ENCODE measurements at places on chromosomes 7 and 10.

GRCh38 chr10:107485019-107485418 is 320.5 kb upstream of the SORCS1 start:
- DNase-seq, result no peak

DNA sequence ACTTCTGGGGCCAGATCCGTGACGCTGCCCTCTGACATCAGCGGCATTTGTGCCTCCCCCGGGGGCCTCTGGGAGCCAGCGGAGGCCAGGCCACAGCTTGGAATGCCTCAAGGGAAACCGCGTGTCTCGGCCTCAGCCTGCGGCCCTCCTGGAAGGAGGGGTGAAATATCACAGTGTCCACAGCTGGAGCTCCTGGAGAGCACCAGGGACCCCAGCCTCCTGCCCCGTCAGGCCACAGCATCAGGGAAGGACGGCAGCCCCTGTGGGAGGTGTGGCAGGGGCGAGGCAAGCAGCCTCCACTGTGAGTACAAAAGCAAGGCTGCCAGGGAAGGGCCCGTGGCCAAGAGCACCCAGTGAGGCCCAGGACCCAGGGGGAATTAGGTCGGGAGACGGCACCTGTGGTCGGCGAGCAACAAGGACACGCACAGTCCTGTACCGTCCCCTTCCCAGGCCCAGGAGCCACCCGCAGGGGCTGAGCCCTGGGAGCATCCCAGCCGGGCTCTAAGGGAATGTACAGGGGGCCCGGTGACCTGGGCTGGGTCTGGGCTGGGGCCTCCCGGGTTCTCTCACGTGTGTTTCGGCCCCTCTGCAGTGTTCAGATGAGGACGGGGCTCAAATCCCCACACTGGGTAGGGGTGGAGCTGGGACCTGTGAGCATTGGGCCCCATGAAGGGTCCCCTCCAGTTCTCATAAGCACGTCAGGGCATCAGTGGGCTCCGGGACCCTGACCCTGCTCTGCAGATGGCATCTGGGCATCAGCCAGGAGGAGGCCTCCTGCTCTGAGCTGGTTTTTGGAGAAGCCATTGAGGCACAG is 18.7 kb upstream of the KNDC1 start:
- no peak for DNase-seq

DNA sequence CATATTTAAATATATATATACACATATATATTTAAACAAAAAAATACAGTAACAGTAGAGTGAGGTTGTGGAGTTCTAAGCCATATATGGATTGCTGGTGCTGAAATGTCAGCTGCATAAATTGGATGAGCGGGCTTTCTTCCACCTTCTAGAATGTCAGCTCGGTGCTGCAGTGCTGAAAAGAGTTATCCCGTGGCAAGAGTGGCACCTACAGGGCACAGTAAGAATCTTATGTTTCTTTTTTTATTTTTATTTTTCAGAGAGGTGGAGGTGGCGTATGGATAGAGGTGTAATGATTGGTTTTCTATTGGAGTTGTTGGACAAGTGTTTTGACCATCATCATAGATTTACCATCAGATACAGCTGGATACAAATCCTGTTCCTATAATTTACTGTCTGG is 86.2 kb upstream of the DYNC1I1 start:
- DNase-seq, result no peak

- no peak for DNase-seq
Observed at GRCh38 chr7:132187869-132188789, 388.1 kb downstream of the PLXNA4 start.

GRCh38 chr7:142537760-142538159 is 211.5 kb upstream of the PRSS1 start:
- no peak for DNase-seq

DNA sequence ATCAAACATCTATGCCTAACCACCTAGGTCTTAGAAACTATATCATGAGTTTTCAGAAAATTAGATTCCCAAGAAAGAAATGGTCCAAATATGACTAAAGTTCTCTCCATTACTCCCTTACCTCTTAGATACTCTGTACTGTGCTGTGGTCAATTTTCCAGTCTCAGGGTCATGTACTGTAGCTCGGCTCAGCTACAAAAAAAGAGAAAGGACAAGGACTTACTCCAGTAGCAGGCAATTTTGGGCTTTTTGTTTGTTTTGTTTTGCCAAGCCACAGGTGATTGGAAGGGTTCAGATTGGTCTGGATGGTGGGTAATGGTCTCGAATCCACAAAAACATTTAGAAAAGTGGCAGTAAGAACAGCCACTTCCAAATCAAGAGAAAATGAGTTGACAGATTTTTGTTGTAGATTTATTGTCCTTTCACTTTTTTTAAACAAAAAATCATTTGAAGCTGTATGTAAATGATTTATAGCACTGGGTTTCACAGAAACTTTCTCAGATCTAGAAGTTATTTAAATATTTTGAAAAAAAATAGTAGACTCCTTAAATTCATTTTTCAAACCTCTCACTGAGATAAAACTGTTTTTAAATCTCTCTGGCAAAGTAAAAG is 52.8 kb downstream of the P4HA1 start:
- DNase-seq, result no peak

DNA sequence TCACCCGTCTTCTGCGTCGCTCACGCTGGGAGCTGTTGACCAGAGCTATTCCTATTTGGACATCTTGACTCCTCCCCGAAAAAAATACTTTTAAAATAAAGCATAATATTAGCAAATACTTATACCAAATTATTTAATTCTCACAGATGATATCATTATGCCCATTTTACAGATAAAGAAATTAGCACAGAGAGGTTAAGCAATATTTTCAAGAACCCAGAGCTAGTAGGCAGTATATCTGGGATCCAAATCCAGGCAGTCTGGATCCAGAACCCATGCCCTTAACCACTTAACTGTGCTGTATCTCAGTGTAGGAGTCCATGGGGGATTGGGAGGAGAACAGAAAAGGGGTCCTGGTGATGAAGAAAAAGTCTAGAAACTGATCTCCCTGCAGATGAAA is 6.1 kb downstream of the IQUB start:
- no peak for DNase-seq

- DNase-seq, result no peak
Observed at GRCh38 chr10:17607603-17608332, 9.4 kb downstream of the HACD1 start.

DNA sequence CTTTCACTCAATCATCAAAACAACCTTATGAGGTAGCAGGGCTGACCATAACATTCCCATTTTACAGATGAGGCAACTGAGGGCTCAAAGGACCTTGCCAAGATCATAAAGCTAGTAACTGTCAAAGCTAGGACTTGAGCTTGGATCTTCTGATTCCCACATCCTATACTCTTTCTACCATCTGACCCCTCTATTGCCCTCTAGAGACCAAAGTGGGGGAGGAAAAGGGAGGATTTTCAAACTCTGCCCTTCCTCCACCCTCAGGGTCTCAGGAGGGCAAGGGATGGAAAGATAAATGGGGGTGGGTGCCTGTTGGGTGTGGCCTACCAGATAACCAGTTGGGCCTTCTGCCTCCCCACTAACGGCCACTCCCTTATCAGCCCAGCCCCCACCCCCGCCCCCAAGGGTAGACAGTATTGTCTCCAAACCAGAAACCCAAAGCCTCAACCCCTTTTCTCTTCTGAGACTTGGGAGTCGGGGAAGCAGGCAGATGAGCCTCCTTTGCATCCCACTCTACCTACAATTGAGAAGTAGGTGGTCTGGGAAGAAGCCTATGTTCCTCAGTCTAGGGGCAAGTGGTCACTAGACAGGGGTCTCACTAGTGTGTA is 7.9 kb downstream of the LDB1 start:
- DNase-seq, result no peak

DNA sequence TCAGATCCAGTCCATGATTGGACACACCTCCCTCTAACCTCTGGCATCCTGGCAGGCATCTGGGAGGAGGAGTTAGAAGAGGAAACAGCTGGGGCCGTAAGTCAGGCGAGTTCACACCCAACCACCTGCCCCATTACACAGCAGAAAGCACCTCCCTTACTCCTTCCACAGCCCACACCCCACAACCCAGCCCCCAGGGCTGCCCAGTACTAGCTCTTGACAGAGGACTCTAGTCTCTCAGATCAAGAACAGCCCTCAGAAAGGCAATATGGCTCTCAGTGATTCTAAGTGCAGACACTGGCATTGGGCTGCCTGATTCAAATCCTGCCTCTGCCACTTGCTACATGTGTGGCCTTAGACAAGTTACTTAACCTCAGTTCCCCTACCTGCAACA is 34.1 kb downstream of the KCNMA1 start:
- DNase-seq, result no peak

DNA sequence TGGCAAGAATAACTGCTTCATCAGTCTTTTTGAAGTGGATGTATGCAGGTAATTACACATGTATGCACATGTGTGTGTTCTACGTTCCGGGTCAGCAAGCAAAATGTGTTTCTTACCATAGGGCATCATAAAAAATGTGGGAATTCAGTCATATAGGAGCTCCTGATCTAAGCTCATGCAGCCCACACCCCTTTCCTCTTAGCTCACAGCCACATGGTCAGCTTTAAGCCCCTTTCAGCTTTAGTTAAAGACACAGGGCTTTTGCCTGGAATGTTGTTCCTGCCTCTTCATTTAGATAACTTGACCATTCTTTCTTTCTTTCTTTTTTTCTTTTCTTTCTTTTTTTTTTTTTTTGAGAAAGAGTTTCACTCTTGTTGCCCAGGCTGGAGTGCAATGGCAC is 258.1 kb downstream of the RPS24 start:
- no peak for DNase-seq

DNA sequence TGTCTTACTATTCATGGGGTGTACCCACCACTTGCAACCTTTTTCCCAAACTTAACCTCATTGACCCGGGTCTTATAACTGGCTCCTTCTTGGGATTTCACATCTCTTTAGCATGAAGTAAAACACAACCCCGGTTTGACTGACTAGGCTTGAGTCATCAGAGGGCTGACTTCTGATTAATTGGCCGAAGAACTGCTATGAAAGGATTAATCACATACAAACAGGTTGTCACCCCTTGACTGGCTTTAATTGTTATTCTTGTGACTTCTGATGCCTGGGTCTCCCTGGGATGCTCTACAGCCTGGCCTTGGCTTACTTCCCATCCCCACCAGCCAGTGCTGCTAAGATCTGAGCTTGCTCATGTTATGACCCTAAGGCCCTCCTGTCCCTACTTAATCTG is 8.8 kb upstream of the CRPPA start:
- DNase-seq, result no peak

- no peak for DNase-seq
Observed at GRCh38 chr7:107563081-107563774, 492 bp downstream of the COG5 start.

DNA sequence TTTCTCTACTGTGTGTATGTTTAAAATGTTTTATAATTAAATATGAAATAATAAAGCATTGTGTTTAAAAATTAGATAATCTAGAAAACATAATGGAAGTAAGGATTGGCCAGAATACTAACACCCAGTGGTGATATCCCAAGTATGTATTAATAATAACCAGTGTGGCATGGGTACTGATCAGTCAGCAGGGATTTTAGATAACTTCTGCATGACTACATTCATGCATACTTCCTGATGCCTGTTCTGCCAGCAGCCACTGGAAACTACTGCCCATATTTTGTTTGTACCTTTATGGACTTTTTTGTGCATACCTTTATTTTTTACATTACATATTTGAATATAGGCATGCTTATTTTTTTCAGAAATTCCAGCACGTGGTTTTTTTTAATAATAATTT is 156.6 kb upstream of the TMEM196 start:
- DNase-seq, result no peak

- no peak for DNase-seq
Observed at GRCh38 chr7:77320137-77320536, 96.0 kb downstream of the GSAP start.

- no peak for DNase-seq
Observed at GRCh38 chr10:89207801-89208551, 859 bp upstream of the CH25H start.

- DNase-seq, result peak; percentile 42
Observed at GRCh38 chr10:89916468-89917215, 215.3 kb downstream of the KIF20B start.

GRCh38 chr7:133709036-133709880 is 417.9 kb upstream of the LRGUK start:
- no peak for DNase-seq

GRCh38 chr7:46945328-46945727 is 636.6 kb downstream of the TNS3 start:
- DNase-seq, result no peak

DNA sequence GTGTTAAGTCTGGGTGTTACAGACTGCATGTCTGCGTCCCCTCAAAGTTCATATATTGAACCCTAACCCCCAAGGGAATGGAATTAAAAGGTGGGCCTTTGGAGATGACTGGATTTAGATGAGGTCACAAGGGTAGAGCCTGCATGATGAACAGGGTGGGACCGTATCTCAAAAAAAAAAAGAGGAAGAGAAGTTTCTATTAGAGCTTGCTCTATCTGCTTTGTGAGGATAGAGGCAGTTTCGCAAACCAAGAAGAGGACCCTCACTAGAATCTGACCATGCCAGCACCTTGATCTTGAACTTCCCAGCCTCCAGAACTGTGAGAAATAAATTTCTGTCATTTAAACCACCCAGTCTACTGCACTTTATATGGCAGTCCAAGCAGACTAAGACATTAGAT is 1.4 kb downstream of the KIN start:
- DNase-seq, result no peak

GRCh38 chr7:54960517-54960916 is 58.3 kb upstream of the EGFR start:
- DNase-seq, result peak; percentile 35

- peak; percentile 4 for DNase-seq
Observed at GRCh38 chr10:52283174-52283573, 30.9 kb upstream of the DKK1 start.

- DNase-seq, result no peak
Observed at GRCh38 chr7:68963552-68963951, 634.7 kb upstream of the AUTS2 start.

GRCh38 chr10:117476716-117477115 is 65.8 kb upstream of the EMX2 start:
- DNase-seq, result no peak

DNA sequence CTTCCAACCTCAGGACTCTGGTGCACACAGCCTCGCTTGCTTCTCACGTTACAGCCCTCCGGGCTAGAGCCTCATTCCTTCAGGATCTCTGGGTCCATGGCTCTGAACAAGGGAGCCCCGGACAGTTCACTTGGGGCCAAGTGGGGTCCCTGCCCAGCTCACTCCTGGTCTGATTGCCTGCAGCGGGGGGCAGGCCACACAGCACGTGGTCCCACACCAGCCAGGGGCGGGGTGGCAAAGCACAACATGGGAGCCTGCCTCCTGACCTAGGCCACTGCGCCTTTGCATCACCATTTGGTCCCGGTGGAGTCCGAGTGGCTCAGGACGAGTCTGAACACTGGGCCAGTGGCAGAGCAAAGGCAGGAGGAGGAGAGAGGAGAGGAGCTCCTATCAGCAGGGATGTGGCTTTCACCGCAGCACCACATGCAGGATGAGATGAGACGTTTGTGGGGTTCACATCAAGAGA is 13.4 kb upstream of the CRYGN start:
- no peak for DNase-seq

- no peak for DNase-seq
Observed at GRCh38 chr7:38025815-38026214, 105.4 kb downstream of the EPDR1 start.

GRCh38 chr10:34998940-34999339 is 91.2 kb downstream of the CUL2 start:
- DNase-seq, result no peak

GRCh38 chr10:70753026-70753663 is 32.0 kb downstream of the TBATA start:
- no peak for DNase-seq

All from HS-5 (cell line).